ENCODE measurements at places on chromosomes 2 and 18.

GRCh38 chr18:14908541-14908940 is 160.6 kb downstream of the ANKRD30B start:
- no peak for DNase-seq

DNA sequence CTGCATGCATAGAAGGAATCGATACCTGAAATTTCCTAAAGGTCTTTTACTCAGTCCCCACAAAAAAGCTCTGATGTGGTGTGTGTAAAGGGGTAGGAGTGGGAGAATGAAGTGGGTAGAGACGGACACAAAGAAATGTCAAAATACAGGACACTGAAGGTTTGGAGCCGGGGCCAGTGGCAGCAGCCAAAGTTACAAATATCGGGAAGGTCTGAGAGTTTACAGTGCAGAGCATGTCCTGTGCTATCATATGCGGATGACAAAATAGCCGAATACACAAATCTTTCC is 89.9 kb upstream of the STON1 start:
- no peak for DNase-seq

- peak; percentile 77 for DNase-seq
Measured at GRCh38 chr2:61017556-61018317, at the start of the genes PEX13 and PUS10. Gene PEX13 (plus strand): TSS chr2:61017720. CDS start chr2:61017760, 40 bp downstream. Gene PUS10 (minus strand): TSS chr2:61018255. CDS start chr2:61011890, 6,365 bp downstream.

DNA sequence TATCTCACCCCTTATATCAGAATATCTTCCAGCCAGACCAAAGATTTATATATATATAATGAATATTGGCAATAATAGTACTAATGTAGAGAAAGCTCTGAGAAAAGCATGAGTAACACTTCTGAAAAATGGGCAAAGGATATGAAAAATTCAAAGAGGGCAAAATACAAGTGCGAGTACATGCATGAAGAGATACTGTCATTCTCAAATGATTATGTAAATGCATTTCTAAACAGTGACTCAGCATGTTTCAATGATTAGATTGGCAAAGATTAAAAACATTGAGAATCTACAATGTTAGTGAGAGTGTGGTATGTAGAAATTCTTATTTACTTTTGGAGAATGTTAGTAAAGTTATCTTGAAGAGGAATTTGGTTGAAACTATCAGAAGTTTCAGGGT is 118.3 kb upstream of the NEDD4L start:
- peak; percentile 34 for DNase-seq

- DNase-seq, result peak; percentile 91
Measured at GRCh38 chr18:77191071-77191751, 58.4 kb upstream of the GALR1 start.

DNA sequence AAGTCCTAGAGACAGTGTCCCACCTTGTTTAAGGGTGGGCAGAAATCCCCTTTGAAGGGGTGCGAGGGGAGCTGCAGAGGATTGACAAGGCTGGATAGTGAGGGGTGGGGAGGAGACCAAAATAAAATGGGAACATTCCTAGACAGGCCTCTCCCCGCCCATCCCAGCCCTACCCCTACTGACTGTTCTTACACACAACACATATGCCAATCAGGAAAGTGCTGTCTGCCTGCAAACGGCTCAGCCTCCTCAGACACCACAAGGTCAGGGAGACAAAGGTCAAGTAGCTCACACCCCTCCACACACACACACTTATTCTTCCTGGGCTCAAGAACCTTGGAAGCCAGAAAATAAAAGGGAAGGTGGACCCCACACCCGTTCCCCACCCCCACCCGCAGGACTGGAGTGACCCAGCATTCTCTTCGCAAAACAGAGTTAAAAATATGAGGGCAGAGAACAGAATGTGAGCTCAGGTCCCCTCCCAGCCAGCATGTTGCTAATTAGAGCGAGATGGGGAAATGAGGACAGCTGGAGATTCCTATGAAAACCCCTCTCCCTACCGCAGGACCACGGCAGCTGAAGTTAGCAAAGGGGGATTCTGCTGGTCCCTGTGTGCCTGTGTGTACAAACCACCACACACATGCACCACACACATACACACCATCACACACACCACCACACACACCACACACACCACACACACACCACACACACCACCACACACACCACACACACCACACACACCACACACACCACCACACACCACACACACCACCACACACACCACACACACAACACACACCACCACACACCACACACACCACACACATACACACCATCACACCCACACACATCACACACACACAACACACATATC is 197.8 kb downstream of the TNS1 start:
- DNase-seq, result no peak

- peak; percentile 73 for DNase-seq
Measured at GRCh38 chr2:61423714-61424113, 47.2 kb downstream of the USP34 start.

DNA sequence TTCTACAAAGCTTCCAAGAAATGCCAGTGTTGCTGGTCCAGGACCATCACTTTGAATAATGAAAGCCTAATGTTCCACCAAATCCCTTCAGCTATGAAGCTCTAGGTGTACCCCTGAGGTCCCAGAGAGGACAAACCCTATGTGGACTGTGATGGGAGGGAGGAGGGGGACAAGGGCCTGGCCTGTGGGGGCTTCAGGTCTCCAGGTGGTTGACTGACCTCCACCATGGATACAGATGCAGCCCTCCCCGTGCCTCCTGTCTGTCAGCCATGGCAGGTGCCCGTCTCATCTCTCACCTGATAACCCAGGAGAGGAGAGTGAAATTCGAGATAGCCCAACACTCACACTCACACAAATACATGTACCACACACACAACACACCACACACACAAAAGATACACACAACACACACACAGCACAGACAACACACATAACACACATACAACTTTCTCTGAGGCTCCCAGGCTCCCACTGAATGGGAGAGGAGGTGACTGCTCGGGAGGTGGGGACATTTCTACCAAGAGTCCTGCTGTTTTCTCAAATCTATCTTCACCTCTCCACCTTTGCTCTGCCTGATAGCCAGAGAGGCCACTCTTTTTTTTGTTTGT is 12.8 kb upstream of the RHOB start:
- no peak for DNase-seq

GRCh38 chr2:164504253-164504652 is 117.0 kb downstream of the GRB14 start:
- DNase-seq, result no peak

DNA sequence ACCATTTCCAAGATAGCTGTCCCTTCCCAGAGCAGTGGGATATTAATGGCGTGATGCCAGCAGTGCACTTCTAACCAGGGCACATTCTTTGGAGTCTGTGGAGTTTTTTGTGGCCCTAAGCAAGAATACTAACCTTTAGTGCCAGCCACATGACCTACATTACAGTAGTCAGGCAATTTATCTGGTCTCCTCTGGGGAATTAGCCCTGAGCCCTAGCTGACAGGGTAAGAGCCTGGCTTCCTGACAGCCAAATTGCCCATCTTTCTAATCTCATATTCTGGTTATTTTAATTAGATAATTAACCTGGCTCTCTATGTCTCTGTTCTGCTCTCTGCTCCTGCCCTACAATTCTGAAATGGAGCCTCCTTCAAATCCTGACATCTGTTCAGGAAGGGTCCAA is 5.2 kb downstream of the PFN4 start:
- no peak for DNase-seq
